Activated naive CD8-positive, alpha-beta T cell treated with anti-CD3 and anti-CD28 coated beads for 36 hours (primary cell): ENCODE measurements at places on chromosomes 16 and 17. TPM values are rescaled to one million over a fixed set of nuclear protein-coding genes. Genes with fewer than 3 reads are reported as not detected.

The GINS3 gene
- total RNA-seq = 28.5 TPM

The UNC119 gene
- total RNA-seq = 31.5 TPM

DNA sequence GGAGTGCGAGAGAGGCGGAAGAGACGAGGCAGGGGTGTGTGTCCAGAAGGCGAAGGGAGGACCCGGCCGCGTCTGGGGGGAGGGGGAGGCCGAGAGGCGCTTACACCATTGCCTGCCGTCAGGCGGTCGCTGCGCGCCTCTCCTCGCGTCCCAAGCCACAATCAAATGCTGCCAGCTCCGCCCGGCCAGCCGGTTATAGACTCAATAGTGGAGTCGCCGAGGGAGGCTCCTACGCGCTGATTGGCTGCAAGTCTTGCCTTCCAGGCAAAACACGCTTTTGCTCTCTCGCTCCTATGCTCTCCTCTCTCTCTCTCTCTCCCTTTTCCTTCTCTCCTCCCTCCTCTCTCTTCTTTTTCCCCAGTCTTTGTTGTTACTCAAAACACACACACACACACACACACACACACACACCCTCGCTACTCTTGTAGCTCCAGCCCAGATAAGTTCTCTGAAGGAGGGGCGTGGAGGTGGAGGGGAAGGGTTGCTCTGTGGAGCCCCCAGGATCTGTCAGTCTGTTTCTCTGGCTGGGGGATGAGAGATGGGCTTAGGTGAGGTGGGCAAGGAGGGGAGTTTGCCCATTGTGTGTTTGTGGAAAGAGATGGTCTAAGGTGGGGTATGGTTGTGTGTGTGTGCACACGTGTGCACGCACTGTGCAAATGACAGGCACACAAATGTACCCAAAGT is at the start of gene DLX3:
DLX3 (minus strand) TSS at position 170 of the 684 bp plus-strand sequence. CDS start 226 bp downstream, outside the sequence.
- DNase-seq = peak; percentile 51
- peaks cover 18% of the 10 kb centered on the region for H3K4me1 ChIP-seq
- H3K27me3 ChIP-seq = peaks cover 79% of the 10 kb centered on the region
- no peak within 1 kb of the TSS for H3K27ac ChIP-seq
- peak within 1 kb of the TSS; percentile 74 for H3K4me3 ChIP-seq
- H3K36me3 ChIP-seq = no peaks in the 10 kb centered on the region

- no peak overlapping the region for H3K4me3 ChIP-seq
- no peak for DNase-seq
- no peaks in the 10 kb centered on the region for H3K4me1 ChIP-seq
These were observed 8.1 kb upstream of the NKD1 start for GRCh38 chr16:50539822-50540710.

DNA sequence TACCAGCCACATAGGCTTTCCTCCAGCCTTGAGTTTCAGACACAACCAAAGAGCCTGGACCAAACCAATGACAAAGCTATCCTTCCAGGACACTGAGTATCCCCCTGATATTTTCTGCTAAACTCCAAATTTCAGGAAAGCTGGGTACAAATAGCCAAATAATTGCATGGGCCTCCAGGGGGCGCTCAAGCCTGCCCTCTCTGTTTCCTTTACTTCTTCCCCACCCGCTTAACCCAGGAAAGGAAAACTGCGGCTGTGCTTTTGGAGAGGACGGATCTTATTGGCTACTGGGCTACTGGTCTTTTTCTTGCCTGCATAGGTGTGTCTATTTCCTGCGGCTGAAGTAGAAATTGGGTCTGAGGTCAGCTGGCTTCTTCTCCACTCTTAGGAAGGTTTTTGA is 30.1 kb downstream of the GNGT2 start:
- no peak overlapping the region for H3K27ac ChIP-seq
- H3K27me3 ChIP-seq = no peaks in the 10 kb centered on the region
- peaks cover 2% of the 10 kb centered on the region for H3K4me1 ChIP-seq

GRCh38 chr16:27920391-27920891 is 143.1 kb downstream of the GSG1L start:
- DNase-seq = no peak
- no peaks in the 10 kb centered on the region for H3K36me3 ChIP-seq
- H3K4me1 ChIP-seq = no peaks in the 10 kb centered on the region
- peaks cover 37% of the 10 kb centered on the region for H3K27me3 ChIP-seq
- H3K4me3 ChIP-seq = no peak overlapping the region

GRCh38 chr16:56941092-56941491 is 9.2 kb downstream of the HERPUD1 start:
- H3K27ac ChIP-seq = peak overlapping the region; percentile 97
- no peaks in the 10 kb centered on the region for H3K27me3 ChIP-seq
- H3K4me1 ChIP-seq = peaks cover 87% of the 10 kb centered on the region
- H3K36me3 ChIP-seq = peaks cover 86% of the 10 kb centered on the region
- no peak overlapping the region for H3K4me3 ChIP-seq
- no peak for DNase-seq
